ENCODE measurements at places on chromosomes 7 and 10. TPM values are rescaled to one million over a fixed set of nuclear protein-coding genes. Genes with fewer than 3 reads are reported as not detected.

MRLN gene
- total RNA-seq, result not detected

DNAH11 gene
- total RNA-seq, result 0.25 TPM

HYCC1 gene
- 49.7 TPM for total RNA-seq

ST8SIA6 gene
- 0.61 TPM for total RNA-seq

FRMD4A gene
- total RNA-seq, result 1.4 TPM

MCM7 gene
- 278 TPM for total RNA-seq

ENTPD1 gene
- total RNA-seq, result 10.9 TPM

STN1 gene
- total RNA-seq, result 53.7 TPM

- no peak for DNase-seq
These were observed 13.9 kb downstream of the PARD3 start for GRCh38 chr10:34801097-34801733.

DNA sequence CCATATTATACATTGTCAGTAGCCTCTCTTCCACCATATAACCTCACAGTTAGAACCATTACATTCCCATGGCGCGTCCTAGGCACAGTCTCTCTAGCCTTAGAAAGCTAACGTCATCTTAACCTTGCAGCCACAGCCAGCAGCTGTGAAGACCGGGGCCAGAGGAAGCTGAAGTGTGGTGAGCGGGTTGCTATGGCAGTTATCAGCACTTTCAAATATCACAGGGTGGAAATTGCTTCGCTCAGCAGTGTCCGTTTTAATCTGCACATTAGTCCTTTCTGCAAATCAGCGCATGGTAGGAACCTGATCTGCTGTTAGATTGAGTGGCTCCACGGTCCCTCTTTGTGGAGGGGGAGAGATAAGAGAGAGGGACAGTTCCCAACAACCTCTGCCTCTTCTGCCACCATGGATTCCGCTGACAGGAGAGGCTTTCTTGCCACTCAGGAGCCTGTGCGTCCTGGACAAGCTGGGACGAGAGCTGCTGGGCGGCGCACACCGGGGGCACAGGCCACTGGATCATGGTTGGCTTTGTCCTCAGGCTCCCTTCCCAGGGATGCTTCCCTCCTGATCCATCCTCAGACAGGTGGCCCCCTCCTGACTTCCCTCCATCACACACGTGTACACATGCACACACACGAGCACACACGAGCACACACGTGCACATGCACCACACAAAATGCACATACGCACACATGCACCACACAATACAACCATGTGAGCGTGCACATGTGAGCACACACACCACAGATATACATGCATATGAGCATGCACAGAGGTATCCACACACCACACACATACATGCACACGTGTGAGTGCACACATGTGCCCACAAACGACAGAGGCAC is 93.8 kb downstream of the WDR37 start:
- no peak for DNase-seq

GRCh38 chr10:11086177-11086840 is 68.6 kb downstream of the CELF2 start:
- no peak for DNase-seq

- no peak for DNase-seq
These were observed 140.7 kb downstream of the RTKN2 start for GRCh38 chr10:62127975-62128374.

DNA sequence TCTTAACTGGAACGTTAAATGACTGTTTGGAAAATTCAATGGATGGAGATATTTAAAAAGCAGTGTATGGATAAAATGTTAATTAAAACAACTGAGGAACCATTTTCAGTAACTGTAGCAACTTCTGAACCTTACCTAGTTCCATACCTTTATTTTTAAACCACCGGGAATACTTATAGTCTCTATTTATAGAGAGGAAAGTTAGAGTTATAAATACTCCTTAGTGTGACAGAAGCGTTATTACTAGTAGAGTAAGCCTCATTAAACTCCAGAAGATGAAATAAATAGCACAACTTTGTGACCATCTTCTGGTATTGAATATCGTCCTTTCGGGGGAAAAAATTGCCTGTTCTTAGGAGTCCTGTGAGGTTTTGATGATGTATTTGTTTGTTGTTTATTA is 114.9 kb downstream of the LCOR start:
- DNase-seq, result no peak

GRCh38 chr7:18978108-18978495 is 139.3 kb downstream of the TWIST1 start:
- no peak for DNase-seq

DNA sequence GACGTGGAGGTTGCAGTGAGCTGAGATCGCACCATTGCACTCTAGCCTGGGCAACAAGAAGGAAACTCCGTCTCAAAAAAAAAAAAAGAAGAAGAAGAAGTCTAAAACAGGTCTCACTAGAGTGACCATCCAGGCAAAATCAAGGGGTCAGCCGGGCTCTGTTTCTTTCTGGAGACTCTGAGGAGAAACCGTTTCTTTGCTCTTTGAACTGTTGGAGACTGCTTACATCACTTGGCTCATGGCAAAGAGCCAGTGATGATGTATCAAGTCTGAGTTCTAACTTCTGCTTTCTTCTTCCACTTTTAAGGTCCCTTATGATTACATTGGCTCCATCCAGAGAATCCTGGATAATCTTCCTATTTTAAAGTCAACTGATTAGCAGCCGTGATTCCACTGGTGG is 306.8 kb downstream of the WDR11 start:
- DNase-seq, result no peak

- DNase-seq, result no peak
These were observed 37.2 kb downstream of the TCERG1L start for GRCh38 chr10:131274133-131274880.

DNA sequence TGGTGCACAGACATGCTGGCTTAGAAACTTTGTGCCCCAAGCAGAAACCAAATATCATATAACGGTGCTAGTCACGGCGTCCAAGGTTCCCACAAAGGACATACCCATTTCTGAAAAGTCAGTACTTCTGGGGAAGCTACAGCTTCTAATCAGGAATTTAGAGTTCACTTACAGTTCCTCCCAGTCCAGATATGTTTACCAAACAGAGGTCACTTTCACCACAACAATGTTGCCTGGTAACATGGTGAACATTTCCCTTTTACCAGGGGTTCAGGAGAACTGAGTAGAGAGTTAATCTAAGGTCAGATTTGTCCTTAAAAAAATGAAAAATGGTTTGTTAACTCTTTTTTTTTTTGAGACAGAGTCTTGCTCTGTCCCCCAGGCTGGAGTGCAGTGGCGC is 265.9 kb upstream of the MKLN1 start:
- no peak for DNase-seq

DNA sequence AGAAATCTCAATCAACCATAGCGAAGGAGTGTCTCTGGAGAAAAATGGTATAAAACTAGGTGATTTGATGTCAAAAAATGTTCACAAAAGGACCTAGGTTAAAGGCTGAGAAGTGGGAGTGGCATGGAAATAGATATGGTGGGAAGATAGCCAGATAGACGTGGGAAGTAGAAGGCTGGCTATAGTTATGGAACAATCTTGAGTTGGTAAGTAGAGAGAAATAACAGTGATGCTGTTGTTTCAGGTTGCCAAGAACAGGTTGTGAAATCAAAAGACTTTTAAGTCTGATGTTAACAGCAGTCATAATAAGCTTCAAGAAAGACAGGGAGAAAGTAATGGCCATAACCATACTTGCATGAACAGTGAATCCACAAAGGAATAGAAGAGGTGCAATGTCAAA is 106.1 kb upstream of the RSU1 start:
- DNase-seq, result no peak

GRCh38 chr10:26436848-26437247 is 1.3 kb upstream of the APBB1IP start:
- DNase-seq, result no peak
